Left renal pelvis (tissue), 4 donors: ENCODE measurements at places on chromosomes 2 and 18. TPM values are rescaled to one million over a fixed set of nuclear protein-coding genes. Genes with fewer than 3 reads are reported as not detected.

Gene INPP5D
- polyA plus RNA-seq: 7.5 TPM

Gene KLHL29
- 7.5 TPM for polyA plus RNA-seq

Gene STK36
- polyA plus RNA-seq: 64.3 TPM

Gene TNFAIP6
- polyA plus RNA-seq: 0.90 TPM

Gene FSHR
- polyA plus RNA-seq: not detected

Gene PTPRN
- 0.17 TPM for polyA plus RNA-seq

Gene TRABD2A
- 0.32 TPM for polyA plus RNA-seq

Gene PSTPIP2
- polyA plus RNA-seq: 10.9 TPM

Gene EEF1B2
- polyA plus RNA-seq: 675 TPM

Gene LPIN2
- polyA plus RNA-seq: 39.9 TPM

Gene OST4
- 264 TPM for polyA plus RNA-seq

Gene TMEM247
- polyA plus RNA-seq: not detected

Gene G6PC2
- 0.20 TPM for polyA plus RNA-seq

Gene SCLY
- polyA plus RNA-seq: 6.7 TPM

Gene COLEC11
- polyA plus RNA-seq: 1.4 TPM

Gene CELF4
- polyA plus RNA-seq: 1.6 TPM

Gene ABCG5
- 0.11 TPM for polyA plus RNA-seq

Gene SKOR2
- polyA plus RNA-seq: not detected

Gene THUMPD2
- 21.6 TPM for polyA plus RNA-seq

Gene C2orf92
- polyA plus RNA-seq: 26.6 TPM

Gene KIAA2012
- 0.14 TPM for polyA plus RNA-seq

Gene UGT1A4
- not detected for polyA plus RNA-seq

Gene GDF7
- 4.4 TPM for polyA plus RNA-seq

Gene ALPI
- 0.09 TPM for polyA plus RNA-seq

Gene SLC11A1
- 1.4 TPM for polyA plus RNA-seq

Gene MFSD2B
- 2.5 TPM for polyA plus RNA-seq

Gene CD8B2
- polyA plus RNA-seq: 0.13 TPM

Gene LOXHD1
- 0.56 TPM for polyA plus RNA-seq

Gene BOLL
- not detected for polyA plus RNA-seq

Gene ID2
- 352 TPM for polyA plus RNA-seq

Gene GKN1
- not detected for polyA plus RNA-seq

Gene DPY30
- polyA plus RNA-seq: 119 TPM

Gene ASXL3
- polyA plus RNA-seq: 6.9 TPM

Gene DNAH7
- 9.1 TPM for polyA plus RNA-seq

Gene SRD5A2
- 0.11 TPM for polyA plus RNA-seq

Gene HOXD10
- polyA plus RNA-seq: 190 TPM

Gene STAMBP
- polyA plus RNA-seq: 61.0 TPM

Gene RTP5
- not detected for polyA plus RNA-seq
